ENCODE measurements at places on chromosomes 16 and 17.
A peak's percentile ranks its signal among the peaks of the same experiment; 100 is the strongest.

DNA sequence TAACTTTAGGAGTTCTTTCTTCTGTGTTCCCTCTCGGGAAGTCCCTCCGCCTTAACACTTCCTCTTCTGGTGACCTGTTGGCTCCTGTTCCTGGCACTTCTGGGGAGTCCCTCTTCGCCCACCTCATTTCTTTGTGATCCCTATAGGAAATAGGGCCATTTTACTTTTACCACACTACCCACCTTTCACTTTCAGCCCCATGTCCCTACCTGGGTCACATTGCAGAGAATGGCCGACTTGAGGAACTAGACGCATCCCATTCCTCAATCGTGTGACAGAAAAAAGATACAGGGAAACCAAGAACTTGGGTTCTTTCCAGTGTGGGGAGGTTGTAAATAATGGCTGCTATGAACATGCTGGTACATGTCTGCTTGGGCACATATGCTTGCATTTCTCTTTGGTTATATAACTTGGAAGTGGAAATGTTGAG, 6.6 kb downstream of the IL21R start:
- no peak for DNase-seq

GRCh38 chr16:85369741-85370528, 243.2 kb upstream of the GSE1 start:
- peak; percentile 28 for DNase-seq

DNA sequence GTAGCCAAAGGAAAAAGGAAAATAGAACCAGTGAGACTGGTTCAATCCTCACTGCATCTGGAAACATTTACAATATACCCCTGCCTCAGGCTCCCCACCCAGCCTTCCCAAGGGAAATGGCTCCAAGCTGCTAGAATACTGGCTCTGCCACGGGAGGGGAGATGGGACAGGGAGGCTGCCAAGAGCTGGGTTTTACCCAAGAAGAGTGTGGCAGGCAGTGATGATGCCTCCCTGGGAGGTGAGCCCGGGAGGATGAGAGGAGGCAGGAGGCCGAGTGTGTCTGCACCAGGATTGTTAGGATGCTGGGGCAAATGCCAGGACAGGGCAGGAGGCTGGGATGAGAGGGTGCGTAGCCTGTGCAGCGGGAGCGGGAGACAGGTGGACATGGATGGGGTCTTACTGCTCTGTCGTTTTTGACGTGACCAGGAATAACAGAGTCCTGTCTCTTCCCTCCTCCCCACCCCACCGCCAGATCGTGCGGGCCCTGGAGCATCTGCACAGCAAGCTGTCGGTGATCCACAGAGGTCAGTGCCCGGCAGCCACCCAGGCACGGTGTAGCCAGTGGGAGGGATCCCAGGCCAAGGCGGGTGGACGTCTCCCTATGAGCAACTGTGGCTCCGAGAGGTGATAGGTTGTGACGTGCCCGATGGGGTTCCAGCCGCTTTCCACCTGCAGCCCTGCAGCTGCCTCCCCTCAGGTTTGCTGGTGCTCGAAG, 18.4 kb downstream of the MAP2K3 start:
- no peak for DNase-seq

- DNase-seq, result no peak
These were observed 1.8 kb downstream of the CCL5 start for GRCh38 chr17:35878361-35878760.

- DNase-seq, result no peak
These were observed 60.9 kb downstream of the RPTOR start for GRCh38 chr17:80605326-80606066.

GRCh38 chr17:45579529-45580495, 89.3 kb upstream of the PLEKHM1 start:
- DNase-seq, result no peak

DNA sequence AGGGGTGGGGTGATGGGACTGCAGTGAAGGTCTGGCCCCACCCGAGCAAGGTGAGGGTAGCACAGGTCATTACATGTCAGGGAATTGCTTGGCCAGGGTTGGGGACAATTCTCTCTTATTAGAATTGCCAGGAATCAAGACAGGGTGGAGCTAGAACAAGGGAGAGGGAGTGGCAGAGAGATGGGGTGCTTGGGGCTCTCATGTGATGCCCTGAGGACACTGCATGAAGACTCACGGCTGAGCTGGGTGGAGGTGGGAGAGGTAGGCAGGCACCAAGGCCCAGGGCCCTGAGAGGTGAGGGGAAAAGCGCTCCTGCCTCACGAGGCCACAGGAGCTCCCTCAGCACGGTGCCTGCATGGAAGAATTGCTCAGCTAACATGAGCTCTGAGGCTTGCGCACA, 3.6 kb downstream of the DPEP1 start:
- no peak for DNase-seq

- DNase-seq, result no peak
These were observed 15.2 kb downstream of the RAB11FIP3 start for GRCh38 chr16:440627-441026.

GRCh38 chr17:42781639-42782165, 1.3 kb downstream of the WNK4 start:
- no peak for DNase-seq

DNA sequence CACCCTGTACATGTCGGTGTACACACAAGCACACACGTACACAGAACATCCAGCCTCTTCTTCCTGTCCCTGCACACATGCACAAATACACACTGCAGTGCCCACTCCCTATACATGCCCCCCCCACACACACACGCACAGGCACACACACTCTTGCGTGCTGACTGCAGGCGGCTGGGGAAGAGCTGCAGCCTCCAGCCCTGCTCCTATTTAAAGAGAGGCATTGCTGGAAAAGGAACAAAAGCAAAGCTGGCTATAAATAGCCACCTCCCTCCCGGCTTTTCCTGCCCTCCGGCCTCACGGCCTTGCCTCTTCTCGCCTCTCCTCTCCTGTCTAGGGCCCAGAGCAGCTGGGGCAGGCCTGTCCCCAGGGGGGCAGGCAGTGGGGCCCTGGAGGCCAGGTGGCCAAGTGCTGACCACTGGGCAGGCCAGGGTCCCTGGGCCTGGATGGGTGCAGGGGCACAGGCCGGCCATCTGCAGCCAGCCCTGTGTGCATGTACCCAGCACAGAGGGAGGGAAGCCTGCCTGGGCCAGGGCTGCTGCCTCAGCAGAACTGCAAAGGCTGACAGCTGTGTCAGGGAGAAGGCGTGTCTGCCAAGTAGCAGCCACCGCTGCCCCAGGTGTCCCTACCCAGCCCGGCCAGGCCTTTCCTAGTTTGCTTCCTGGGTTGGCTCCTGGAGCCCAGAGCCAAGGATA, 25.4 kb downstream of the RTN4RL1 start:
- no peak for DNase-seq

DNA sequence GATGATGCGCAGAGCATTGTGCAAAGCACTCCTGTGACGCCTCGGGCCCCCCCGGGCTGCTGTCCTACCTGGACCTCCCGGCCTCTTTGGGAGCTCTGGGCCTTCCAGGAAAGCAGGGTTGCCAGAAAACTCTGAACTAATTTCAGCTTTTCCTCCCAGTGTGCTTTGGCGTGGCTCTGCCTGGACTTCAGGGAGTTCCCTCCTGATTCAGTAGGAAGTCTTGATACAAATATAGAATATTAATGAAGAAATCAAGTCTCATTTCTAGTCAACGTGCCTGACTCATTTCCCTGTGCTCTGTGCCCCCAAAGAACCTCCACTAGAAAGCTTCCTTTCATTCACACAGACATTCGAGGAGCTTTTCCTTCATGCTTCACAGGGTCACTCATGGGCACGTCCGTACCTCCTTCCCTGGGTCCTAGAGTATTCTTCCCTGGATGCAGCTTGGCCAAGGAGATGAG, 84.0 kb upstream of the NOL11 start:
- DNase-seq, result no peak

DNA sequence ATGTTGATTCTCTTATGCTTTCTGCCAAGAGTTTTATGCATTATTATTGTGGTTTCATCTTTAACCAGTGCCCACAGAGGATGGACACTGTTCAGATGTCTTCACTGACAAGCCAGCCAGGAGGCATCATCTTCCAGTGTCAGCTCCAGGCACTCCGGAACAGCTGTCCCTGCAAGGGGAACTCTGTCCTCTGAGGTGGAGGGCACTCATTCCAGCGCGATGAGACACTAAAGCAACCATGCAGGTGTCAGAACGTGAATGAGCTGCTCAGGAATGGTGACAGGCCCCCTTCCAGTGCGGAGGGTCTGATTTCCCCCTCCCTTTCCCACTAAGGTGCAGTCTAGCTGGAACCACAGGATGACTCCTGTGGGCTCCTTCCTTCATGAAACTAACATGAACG, 117.5 kb downstream of the NOG start:
- no peak for DNase-seq

GRCh38 chr16:82917886-82918595, 291.3 kb downstream of the CDH13 start:
- DNase-seq, result no peak

- DNase-seq, result no peak
These were observed 114.8 kb upstream of the NOL11 start for GRCh38 chr17:67602974-67603373.

DNA sequence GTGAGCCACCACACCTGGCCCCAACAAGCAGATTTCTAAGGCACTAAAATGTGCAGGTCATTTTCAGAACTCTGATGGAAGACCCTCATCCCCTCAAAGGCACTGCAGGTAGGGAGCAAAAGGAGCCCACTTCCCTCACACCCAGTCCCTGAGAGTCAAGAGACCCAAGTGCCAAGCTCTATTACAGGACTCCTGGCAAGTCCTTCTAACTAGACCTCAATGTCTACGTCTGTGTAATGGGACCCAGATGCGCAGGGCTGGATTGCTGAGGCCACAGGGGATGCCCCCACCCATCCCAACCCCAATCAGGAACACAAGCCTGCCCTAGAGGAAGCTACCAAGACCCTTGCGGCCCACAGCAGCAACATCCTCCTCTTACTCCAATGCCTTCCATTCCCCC, 2.7 kb downstream of the PLLP start:
- no peak for DNase-seq

DNA sequence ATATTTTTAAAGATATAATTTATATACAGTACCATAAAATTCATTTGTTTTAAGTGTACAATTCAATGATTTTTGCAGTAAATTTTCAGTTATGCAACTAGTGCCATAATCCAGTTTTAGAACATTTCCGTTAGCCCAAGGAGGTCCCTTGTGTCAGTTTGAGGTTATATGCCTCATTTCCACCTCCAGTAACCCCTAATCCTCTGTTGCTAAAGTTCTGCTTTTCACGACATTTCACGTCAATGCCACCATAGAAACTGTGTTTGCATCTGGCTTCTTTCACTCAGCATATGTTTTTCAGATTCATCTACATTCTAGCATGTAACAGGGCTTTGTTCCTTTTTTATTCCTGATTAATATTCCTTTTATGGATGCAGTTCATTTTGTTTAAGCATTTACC, 42.4 kb upstream of the NUDT7 start:
- no peak for DNase-seq

- no peak for DNase-seq
These were observed 6.0 kb downstream of the PDP2 start for GRCh38 chr16:66886321-66886720.

DNA sequence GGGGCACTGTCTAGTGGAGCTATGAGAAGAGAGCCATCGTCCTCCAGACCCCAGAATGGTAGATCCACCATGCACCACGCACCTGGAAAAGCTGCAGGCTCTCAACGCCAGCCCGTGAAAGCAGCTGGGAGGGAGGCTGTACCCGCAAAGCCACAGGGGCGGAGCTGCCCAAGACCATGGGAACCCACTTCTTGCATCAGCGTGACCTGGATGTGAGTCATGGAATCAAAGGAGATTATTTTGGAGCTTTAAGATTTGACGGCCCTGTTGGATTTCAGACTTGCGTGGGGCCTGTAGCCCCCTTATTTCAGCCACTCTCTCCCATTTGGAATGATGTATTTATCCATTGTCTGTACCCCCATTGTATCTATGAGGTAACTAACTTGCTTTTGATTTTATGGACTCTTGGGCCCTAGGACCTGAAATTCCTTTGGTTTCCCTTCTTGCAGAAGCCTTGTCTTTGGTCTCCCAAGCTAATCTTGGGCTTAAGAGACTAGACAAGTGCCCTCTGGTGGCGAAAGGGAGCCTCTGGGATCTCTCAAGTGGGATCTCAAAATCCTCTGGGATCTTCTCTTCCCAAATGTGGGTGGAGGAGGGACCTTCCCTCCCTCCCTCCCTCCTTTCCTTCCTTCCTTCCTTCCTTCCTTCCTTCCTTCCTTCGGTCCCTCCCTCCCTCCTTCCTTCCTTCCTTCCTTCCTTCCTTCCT, 58.2 kb upstream of the HAPSTR1 start:
- DNase-seq, result no peak

- DNase-seq, result no peak
These were observed 3.9 kb upstream of the TPPP3 start for GRCh38 chr16:67397036-67397801.

DNA sequence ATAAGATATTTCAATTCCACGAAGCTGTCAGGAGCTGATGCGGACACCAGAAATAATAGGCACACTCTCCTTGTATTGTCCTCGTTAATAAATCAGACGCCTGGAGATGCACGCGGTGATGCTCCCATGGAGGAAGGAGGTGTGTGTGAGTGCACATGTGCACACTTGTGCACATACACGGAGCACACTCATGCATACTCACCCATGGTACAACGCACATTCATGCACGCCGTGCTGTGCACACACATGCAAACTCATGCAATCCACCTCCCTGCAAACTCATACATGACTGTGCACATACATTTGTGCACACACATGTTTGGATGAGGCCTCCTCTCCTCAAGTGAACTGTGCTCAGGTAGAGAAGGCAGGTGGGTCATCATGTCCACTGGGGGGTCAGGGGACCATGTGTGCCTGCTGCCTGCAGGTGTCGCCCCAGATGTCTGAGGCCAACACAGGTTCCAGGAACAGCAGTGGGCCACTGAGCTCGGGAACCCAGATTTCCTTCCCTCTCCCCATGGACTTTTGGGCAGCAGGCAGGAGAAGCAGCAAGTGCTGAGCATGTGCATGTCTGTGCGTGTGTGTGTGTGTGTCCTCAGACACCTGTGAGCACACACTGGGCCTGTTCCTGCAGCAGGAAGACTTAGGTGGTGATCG, 165.3 kb downstream of the SDK2 start:
- no peak for DNase-seq

- DNase-seq, result no peak
These were observed 2.1 kb downstream of the P2RX5 start for GRCh38 chr17:3693829-3694231.

GRCh38 chr17:10756185-10756584, 26.4 kb upstream of the TMEM220 start:
- DNase-seq, result no peak

DNA sequence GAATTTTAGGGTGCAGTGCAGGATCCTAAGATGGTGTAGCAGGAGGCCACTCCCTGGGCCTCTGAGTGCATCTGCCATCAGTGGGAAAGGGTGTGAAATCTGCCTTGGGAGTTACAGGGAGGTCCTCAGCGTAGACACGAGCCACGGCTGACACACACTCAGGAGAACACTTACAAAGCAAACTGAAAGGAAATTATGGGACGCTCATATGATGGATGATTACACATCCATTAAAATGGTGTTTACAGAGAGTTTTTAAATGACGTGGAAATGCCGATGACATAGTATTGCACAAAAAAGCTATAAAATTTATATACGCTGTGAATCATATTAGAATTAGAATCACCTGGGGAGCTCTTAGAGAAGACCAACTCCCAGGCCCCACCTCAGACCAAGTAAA, 175.2 kb downstream of the CCDC182 start:
- DNase-seq, result peak; percentile 52

GRCh38 chr17:55728833-55729232, 6.2 kb upstream of the TMEM100 start:
- DNase-seq, result no peak

GRCh38 chr16:57518922-57519321, 17.4 kb downstream of the CCDC102A start:
- DNase-seq, result no peak

Data from T1000 (cell line).